ENCODE measurements at places on chromosomes 16 and 17.

GRCh38 chr16:48820379-48820778, 210.4 kb upstream of the N4BP1 start:
- DNase-seq: no peak

DNA sequence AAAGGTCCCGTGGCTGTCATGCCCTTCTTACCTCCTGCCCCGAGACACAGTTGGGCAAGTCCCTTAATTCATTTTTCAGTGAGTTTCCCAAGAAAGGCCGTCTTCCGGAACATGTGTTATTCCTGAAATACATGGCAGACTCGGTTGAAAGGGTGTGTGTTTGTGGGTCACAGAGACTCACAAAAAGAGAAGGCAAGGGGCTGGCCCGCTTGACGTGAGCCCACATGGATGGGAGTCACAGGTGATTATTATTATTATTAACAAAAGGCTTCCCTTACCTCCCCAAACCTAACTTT, 34.1 kb upstream of the CCR7 start:
- no peak for DNase-seq

DNA sequence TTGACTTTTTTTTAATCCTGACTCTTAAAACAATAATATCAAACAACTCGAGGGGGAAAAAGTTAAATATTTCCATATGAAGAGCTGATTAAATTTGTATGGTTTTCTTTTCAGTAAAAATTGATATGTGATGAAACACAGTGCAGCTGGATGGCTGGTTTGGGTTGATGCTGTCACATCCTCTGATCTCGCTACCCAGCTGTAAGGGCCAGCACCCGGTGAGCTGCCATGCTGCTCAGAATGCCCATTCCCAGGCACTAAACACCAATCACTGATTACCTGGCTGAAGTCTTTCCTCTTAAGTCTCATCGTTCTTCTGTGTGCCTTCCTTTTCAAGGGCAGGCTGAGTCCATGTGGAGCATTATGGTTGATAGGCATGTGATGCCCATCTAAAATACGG, 234.3 kb downstream of the IRX3 start:
- DNase-seq: no peak

DNA sequence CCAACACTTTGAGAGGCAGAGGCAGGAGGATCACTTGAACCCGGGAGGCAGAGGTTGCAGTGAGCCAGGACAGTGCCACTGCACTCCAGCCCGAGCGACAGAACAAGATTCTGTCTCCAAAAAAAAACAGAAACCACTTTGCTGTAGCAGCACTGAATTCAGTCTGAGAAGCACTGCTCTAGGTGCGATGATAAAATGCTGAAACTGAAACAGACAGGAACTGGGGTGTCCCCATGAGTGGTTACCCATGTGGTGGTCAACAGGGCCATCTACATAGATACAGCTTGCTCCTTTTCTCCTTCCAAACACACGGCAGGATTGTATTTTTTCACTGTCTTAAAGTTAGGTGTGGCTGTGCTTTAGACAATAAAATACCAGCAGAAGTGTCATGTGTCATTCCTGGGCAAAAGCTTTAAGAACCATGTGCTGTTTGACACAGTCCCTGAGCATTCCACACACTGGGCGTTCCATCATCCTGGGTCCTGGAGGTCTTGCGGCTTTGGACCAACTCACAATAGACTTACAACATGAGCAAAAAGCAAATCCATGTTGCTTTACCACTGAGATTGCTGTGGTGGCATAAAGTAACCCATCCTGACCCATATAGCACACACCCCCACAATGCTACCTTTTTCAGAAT, 11.5 kb downstream of the GAS7 start:
- DNase-seq: no peak

DNA sequence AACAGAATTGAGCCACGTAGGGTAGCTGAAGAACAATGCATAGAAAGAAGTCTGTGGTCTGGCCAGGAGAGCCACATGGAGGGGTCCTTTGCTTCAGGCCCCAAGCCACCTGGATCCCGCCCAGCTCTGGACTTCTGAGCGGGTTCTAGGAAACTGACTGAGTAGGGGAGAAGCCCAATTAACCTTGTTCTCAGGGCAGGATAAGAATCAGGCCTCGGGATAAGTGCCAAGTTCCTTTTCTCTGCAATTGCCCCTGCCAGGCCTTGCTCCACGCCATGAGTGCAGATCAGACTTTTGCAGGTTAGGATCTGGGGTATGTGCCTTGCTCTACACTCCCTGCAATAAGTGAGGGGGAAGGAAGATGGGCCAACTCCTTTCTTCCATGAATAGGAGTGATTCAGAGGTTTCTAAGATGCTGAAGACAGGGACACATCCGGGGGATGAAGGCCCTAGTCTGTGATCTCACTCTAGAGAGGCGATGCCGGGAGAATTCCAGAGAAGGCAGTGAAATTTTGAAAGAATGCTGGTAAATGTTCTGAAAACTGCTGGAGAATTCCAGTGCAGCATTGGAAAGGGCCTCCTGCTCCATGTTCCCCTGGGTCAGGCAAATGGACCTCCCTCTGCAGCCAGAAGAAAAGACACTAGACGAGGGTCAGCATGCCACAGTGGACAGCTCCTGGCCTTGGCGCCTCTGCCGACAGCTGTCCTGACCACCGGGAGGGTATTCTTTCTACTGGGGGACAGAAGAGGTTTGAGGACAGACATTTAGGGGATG, 5.8 kb downstream of the NEUROD2 start:
- no peak for DNase-seq

DNA sequence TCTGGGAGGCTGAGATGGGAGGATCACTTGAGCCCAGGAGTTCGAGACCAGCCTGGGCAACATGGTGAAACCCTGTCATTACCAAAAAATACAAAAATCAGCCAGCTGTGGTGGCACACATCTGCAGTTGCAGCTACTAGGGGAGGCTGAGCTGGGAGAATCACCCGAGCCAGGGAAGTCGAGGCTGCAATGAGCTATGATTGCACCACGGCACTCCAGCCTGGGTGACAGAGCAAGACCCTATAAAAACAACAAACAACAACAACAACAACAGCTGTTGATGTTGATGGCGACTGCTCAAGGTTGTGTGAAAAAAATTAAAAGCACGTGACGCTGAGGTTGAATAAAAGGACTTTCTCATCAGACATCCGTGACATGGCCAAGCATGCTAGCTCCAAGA, 40.8 kb upstream of the CIBAR2 start:
- no peak for DNase-seq

DNA sequence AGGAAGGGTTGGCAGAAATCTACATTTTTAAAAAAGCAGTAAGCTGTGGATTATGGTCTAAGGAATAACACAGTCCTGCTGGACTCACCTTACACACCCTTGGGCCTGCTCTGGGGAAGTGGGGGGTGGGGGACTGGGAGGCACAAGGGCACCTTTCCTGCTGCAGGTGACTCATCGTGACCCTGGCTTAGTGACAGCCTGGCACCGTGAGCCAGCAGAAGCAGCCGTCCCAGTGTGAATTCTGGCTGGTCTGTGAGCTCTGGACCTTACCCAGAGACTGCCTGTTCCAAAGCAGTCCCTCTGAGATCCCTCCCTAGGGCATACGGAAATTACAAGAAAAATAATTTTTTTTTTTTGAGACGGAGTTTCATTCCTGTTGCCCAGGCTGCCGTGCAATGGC, 4.2 kb upstream of the CRK start:
- no peak for DNase-seq

DNA sequence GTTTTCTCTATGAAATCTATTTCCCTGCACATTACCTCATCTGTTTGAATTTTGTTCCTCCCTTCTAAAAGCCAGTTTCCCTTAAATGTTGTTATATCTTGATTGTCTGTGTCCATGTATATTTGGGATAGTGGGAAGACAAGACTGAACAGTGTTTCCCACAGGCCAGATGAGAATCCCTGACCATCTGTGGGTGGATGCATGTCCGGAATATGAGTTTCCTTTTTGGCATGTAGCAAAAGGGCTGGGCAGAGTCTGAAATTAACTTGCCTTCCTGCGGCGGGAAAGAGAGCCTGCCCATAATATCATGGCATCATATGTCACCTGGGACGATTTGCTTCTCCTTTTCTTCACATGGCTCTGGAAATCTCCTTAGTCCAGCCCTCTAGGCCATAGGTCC, 385.8 kb upstream of the MAF start:
- DNase-seq: no peak

DNA sequence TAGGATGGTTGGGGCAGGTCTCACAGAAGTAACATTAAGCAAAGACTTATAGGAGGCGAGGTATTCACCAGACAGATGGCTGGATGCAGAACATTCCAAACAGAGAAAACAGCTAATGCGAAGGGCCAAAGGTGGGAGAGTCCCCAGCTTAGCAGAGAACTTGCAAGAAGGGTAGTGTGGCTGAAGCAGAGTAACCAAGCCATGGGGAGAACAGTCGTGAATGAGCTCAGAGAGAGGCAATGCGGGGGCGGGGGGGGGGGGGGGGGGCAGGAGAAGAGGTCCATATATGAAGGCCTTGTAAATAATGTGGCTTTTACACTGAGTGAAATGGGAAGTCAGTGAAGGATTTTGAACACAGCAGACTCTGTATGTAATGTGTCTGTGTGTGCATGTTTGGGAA, 81.3 kb downstream of the SMG6 start:
- DNase-seq: no peak

DNA sequence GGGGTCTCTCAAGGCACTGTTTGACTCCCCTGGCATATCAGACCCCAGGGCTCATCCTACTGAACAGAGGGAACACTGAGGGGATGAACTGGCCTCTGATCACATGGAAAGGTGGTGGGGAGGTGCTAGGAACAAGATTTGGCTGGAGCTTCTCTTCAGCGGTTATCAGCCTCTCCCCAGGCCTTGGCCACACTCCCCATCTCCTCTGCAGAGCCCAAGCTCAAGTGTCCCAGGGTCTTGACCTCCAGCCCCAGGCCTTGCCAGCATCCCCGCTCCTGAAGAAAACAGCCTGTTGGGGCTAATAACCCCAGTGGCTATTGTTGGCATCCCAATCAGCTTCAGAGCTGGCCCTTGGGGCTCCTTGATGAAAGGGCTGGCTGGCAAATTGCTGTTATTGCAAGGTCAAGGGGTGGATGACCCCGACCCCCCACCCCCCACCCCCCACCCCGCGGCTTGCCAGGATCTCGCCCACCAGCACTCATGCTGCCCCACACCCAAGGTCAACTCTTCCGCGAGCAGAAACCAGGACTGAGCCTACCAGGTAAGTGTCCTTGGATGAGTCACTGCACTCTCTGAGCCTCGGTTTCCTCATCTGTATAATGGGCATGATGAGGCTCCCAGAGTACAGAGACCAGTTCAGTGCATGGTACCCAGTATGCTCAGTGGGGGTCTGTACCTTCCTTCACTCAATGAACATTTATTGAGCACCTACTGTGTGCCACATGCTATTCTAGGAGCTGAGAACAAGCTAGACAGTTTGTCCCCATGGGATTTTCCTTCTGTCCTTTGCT, 18.8 kb upstream of the FAM83G start:
- DNase-seq: no peak

- DNase-seq: no peak
Measured at GRCh38 chr17:74430385-74430705, 1.5 kb upstream of the GPRC5C start.
